ENCODE measurements at places on chromosomes 7 and 10.

DNA sequence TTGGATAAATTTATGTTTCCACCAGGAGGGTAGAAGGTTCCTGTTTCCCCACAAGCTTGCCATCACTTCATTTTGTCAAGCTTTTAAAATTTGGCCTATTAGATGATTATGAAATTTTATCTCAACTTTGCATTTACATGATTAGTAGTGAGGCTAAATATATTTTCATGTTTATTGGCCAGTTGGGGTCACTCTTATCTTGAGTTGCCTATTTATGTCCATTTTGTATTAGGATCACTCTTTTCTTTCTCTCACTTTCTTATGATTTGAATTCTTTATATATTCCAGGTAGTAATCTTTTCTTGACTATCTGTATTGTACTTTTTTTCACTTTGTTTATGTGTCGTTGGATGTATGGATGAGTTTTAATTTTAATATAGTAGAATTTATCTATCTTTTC, 218.6 kb upstream of the SLC26A5 start:
- DNase-seq: no peak

- peak; percentile 46 for DNase-seq
Measured at GRCh38 chr7:2209146-2209960, 23.4 kb downstream of the MAD1L1 start.

GRCh38 chr7:138987686-138988085, 6.5 kb upstream of the KIAA1549 start:
- DNase-seq: no peak

- DNase-seq: no peak
Measured at GRCh38 chr10:44703241-44704155, 207.6 kb upstream of the TMEM72 start.

GRCh38 chr7:40263752-40264390, 129.1 kb downstream of the SUGCT start:
- DNase-seq: no peak

- no peak for DNase-seq
Measured at GRCh38 chr7:39734633-39735004, 111.2 kb downstream of the RALA start.

DNA sequence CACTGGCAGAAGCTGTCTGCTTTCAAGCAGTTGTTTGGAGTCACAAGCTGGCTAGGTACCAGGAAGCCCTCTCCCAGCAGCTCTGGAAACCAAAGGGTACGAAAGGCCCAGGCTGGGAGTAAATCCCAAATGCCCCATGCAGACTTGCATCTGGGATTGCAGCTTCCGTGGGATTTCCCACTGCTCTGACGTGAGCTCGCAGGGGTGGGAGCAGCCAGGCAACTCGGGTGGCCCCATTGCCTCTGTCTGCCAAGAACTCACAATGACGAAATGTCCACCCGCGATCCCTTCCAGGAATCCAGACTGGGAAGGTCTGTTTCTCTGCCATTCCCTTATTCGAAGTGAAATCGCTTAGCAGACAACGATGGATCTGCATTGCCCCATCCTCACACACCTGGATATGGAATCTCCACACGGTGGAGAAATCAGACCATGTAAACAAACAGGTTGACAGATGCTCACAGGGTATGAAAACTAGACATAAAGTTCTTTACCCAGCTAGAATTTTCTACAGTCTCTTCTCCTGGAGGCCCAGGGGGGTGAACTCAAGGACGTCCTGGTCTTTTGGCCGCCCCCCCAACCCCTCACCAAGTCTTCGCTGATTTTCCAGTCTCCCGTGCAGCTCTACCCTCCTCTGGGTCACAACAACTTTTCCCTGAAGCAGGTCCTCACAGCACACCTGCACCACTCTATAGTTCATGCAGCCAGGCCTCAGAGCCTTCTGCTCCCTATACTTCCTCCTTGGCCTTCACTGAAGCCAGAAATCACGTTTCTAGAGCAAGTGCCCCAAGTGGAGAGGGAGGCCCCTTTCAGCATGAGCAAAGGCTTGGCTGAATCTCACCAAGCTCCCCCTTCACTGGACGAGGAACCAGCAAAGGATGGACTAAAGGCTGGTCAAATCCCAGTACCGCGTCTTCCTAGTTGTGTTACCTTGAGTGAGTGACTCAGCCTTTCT, 20.0 kb downstream of the SH3PXD2A start:
- DNase-seq: no peak

- DNase-seq: no peak
Measured at GRCh38 chr7:151061213-151062110, 2.1 kb downstream of the SLC4A2 start.

DNA sequence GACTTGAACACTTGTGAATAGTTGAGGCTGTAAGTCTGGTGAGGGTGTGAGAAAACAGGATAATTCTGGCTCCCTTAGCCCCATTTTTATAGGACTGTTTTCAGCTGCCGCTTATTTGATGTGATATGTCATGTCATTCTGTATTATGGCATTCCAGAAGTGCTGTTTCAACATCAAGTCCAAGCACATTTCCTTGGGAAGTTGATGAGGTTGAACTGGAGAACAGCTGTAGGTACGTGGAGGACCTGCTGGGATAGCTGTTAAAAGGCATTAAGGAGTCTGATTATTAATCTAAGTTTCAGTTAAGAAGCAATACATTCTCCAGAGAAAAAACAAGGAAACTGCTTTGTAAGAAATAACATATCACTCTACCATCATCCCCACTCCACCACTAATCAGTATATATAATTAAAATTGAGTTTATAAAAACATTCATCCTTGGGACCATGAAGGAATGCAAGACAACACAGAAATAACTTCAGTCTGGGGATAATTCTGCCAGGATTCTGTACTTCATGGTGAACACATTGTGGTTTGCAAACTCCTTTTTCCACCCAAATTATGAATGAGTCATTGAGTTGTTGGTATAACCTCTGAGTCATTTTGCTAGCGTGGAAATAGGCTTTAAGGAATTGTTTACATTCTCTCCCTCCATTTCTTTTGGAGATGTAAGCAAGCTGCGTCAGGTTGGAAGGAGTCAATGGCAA, 39.9 kb upstream of the TMEM229A start:
- DNase-seq: no peak

DNA sequence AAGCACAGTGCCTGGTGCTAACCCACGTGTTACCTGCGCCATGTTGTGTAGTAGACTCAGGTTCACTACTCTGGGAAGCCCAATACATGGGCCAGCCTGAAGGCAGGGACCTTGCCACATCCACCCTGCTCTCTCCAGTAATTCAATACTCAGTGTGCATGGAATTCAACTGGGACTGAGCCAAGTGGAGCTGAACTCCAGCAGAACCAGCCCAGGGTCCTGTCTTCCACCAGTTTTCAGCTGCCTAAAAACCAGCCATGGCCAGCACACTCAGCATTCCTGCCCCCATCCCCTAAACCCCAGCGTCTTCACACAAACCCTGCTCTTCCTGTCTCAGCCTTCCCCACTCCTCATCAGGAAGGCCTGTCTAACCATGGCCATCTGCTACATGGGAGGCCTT, 15.4 kb downstream of the FGF8 start:
- no peak for DNase-seq

DNA sequence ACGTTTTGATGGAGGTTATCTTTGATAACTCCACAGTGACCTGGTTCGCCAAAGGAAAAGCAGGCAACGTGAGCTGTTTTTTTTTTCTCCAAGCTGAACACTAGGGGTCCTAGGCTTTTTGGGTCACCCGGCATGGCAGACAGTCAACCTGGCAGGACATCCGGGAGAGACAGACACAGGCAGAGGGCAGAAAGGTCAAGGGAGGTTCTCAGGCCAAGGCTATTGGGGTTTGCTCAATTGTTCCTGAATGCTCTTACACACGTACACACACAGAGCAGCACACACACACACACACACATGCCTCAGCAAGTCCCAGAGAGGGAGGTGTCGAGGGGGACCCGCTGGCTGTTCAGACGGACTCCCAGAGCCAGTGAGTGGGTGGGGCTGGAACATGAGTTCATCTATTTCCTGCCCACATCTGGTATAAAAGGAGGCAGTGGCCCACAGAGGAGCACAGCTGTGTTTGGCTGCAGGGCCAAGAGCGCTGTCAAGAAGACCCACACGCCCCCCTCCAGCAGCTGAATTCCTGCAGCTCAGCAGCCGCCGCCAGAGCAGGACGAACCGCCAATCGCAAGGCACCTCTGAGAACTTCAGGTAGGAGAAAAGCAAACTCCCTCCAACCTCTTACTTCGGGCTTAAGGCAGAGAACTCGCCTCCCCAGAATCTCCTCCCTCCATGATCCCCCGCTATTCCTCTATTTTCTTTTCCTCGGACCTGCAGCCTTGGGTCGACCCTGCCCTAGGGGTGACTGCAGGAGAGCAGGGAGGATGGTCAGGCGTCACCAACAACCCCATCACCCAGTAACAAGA, at the start of gene SERPINE1:
Gene SERPINE1 (plus strand): TSS at position 454 of the 809 bp plus-strand sequence. CDS start 1,290 bp downstream, outside the sequence.
- DNase-seq: peak; percentile 13

GRCh38 chr10:119281581-119282071, 74.3 kb downstream of the GRK5 start:
- peak; percentile 62 for DNase-seq

GRCh38 chr7:155594163-155594732, 47.9 kb upstream of the CNPY1 start:
- DNase-seq: no peak

DNA sequence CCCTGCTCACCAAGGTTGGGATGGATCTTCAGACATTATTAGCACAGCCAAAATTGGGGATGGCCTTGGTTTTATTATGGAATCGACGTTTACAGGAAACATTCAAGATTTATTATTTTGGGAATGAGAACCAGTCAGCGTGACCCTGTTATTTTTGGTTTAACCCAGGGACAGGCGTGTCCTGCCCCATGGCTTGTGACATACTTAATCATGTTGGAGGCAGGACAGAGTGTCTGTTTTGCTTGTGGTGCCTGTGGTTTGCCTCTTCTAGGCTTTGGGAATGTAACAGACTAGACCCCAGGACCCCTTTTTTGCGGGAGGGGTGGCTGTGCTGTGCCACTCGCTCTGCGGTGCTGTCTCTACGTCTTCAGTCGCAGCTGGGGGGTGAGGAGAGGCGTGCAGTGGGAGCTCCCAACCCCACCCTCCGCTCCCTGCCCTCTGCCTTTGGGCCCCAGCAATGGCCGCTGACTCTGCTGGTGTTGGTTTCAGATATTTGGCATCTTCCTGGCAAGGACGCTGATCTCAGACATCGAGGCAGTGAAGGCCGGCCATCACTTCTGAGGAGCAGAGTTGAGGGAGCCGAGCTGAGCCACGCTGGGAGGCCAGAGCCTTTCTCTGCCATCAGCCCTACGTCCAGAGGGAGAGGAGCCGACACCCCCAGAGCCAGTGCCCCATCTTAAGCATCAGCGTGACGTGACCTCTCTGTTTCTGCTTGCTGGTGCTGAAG, 20.1 kb upstream of the SH2D4B start:
- DNase-seq: no peak

- no peak for DNase-seq
Measured at GRCh38 chr10:37733822-37734221, 123.6 kb downstream of the ZNF248 start.

GRCh38 chr7:132622081-132622480, 45.8 kb upstream of the PLXNA4 start:
- DNase-seq: no peak

- DNase-seq: no peak
Measured at GRCh38 chr7:140263277-140263676, 86.5 kb upstream of the KDM7A start.

- DNase-seq: no peak
Measured at GRCh38 chr10:132269266-132270230, 38.2 kb downstream of the STK32C start.

DNA sequence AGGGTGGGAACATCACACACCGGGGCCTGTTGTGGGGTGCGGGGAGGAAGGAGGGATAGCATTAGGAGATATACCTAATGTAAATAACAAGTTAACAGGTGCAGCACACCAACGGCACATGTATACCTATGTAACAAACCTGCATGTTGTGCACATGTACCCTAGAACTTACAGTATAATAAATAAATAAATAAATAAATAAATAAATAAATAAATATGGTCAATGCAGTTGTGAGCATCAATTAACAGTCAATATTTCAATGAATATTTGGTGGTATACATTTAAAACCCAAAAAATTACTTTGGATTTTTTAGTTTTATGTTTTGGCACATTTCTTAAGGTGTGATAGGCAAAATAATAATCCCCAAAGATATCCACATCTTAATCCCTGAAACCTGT, 15.6 kb downstream of the TRDMT1 start:
- DNase-seq: no peak

DNA sequence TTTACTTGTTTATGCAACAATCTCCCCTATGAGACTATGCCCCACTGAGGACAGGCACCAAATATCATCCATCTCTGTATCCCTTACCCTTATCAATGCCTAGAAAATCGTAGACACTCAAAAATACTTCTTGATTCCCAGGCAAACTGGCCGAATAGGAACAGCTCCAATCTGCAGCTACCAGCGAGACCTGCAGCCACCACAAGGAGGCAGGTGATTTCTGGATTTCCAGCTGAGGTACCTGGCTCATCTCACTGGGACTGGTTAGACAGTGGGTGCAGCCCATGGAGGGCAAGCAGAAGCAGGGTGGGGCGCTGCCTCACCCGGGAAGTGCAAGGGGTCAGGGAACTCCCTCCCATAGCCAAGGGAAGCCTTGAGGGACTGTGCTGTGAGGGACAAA, 10.8 kb upstream of the PPP1R3C start:
- DNase-seq: no peak

- no peak for DNase-seq
Measured at GRCh38 chr10:17735166-17735941, 16.6 kb upstream of the TMEM236 start.

GRCh38 chr10:11395581-11396310, 215.7 kb downstream of the USP6NL start:
- DNase-seq: no peak

DNA sequence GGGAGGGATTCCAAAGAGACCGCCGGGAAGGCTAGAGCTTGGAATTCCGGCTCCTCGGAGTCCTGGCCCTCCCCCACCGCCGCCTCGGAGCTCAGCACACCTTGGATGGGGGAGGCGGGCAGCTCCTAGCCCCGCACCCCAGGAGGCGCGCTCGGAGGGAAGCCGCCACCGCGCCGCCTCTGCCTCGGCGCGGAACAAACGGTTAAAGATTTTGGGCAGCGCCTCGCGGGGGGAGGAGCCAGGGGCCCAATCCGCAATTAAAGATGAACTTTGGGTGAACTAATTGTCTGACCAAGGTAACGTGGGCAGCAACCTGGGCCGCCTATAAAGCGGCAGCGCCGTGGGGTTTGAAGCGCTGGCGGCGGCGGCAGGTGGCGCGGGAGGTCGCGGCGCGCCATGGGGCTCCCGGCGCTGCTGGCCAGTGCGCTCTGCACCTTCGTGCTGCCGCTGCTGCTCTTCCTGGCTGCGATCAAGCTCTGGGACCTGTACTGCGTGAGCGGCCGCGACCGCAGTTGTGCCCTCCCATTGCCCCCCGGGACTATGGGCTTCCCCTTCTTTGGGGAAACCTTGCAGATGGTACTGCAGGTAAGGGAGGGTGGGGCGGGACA, at the start of gene CYP26A1:
Gene CYP26A1 (plus strand): TSS at position 355 of the 608 bp plus-strand sequence. CDS start 42 bp downstream, at position 397.
- DNase-seq: no peak

- DNase-seq: no peak
Measured at GRCh38 chr10:97023401-97024167, 162.2 kb downstream of the SLIT1 start.

GRCh38 chr7:40520986-40521738, 386.4 kb downstream of the SUGCT start:
- no peak for DNase-seq

GRCh38 chr7:111718886-111719285, 156.6 kb upstream of the IMMP2L start:
- no peak for DNase-seq
